ENCODE measurements at places on chromosomes 2 and 18. TPM values are rescaled to one million over a fixed set of nuclear protein-coding genes. Genes with fewer than 3 reads are reported as not detected.
A peak's percentile ranks its signal among the peaks of the same experiment; 100 is the strongest.

- no peak for DNase-seq
Measured at GRCh38 chr2:237577956-237578870, 11.8 kb downstream of the PRLH start.

- no peak for DNase-seq
Measured at GRCh38 chr2:141493936-141494335, 636.9 kb downstream of the LRP1B start.

GRCh38 chr2:31347750-31348149, 66.8 kb downstream of the XDH start:
- peak; percentile 87 for DNase-seq

DNA sequence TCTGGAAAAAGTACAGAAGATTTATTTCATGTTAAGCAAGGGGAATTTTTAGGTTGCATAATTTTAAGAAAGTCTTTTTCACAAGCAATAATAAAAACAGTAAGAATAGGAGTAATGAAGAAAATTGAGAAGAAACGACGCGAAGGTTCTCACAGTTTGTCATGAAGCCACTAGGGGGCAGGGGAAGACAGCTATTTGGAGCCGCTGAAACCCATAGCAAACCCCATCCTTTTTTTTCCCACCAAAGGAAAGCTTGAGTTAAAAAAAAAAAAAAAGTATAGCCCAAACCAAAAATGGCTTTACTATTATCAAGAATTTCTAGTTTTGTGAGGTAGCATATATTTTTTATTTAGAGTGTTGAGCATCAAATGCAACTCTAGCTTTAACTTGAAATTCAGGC, 300.9 kb downstream of the PHLPP1 start:
- DNase-seq = peak; percentile 82

DNA sequence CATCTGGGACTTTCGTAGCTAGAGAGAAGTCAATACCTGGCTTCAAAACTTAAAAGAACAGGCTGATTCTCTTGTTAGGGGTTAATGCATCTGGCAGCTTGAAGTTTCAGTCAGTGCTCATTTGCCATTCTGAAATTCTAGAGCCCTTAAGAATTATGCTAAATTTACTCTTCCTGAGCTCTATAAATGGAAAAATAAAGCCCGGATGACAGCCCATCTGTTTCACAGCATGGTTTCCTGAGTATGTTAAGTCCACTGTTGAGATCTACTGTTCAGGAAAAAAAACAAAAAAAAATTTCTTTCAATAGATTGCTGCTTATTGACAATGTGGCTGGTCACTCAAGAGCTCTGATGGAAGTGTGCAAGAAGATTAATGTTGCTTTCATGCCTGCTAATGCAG, 101.3 kb upstream of the RPE start:
- DNase-seq = no peak

DNA sequence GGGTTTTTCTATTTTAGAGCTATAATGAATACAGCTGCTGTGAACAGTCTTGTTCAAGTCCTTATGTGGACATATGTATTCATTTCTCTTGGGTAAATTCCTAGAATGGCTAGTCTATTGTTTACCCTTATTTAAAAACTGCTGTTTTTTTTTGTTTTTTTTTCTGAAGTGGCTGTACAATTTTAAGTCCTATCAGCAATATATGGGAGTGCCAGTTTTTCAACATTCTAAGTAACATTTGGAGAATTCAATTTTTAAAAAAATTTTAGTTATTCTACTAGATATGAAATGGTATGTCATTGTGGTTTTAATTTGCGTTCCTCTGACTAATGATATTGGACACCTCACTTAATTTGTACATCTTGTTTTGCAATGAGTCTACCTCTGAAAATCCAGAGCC, 349.7 kb downstream of the SATB2 start:
- DNase-seq = peak; percentile 32

DNA sequence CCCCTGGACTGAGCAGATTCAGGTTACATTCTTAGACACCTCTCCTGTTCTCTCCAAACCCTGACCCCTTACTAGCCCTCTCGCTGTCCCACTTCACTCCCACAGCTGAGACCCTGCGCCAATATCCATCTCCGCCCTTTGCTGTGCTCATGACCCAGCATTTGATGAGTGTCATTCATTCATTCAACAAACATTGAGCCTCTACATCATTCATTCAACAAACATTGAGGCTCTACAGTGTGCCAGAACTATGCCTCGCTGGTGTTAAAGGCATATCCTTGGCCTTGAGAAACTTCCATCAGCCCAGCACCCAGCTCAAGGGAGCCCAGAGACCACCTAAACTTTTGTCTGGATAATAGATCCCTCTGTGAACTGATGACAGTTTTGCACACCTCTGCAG, 41.9 kb upstream of the MRPL33 start:
- DNase-seq = no peak

DNA sequence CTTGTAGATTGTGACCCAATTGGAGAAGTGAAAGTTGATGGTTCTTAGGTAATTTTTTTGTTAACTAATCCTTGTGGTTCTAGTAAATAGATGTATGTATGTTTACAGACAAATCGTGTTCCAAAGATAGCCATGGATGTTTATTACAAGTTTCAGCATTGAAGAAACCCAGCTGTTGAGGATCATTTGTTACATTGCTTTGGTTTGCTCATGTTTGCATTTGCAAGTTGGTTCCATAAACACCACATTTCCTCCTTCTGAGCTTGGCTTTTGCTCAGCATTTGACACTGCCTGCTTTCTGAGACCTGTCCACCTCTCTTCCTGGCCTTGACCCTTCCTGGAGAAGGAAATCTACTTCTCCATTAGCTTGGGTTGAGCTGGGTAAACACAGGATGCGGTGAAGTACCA, 1.8 kb upstream of the CCDC68 start:
- no peak for DNase-seq

DNA sequence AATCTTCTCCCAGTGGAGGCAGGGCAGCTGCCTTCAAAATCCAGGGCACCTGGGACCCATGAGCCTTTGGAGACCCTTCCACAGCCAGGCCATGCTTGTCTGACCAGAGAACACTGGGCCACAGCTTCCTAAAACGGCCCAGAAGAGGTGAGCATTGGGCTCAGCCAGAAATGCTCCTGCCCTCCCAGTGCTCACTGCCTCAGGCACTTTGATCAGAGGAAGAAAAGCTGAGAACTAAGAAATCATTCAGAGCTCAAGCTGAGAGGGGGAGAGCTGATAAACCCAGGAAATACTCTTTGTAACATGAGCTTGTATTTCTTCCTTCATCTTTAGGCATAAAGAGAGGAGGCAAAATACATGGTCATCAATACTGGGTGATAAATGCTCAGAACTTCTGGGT, 365.5 kb upstream of the KLHL29 start:
- DNase-seq = no peak

DNA sequence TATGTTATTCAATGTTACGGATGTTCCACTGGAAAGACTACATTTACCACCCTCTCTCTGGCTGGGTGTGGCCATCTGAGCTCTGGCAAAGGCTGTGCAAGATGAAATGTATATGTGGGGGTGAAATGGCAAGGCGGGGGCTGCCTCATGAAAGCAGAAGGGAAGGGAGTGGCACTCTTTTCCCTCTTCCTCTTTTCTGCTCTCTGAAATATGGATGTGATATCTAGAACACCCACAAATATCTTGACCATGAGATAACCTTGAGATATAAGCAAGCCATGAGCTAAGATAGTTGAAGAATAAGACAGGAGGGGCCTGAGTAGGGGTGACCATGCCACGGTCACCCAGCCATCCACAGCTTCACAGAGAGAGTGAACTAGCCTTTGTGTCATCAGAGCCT, 367.8 kb upstream of the ID2 start:
- no peak for DNase-seq

The LAMA3 gene
- 1.9 TPM for total RNA-seq

GRCh38 chr18:76686737-76687231, 135.6 kb upstream of the ZNF236 start:
- DNase-seq = peak; percentile 78

DNA sequence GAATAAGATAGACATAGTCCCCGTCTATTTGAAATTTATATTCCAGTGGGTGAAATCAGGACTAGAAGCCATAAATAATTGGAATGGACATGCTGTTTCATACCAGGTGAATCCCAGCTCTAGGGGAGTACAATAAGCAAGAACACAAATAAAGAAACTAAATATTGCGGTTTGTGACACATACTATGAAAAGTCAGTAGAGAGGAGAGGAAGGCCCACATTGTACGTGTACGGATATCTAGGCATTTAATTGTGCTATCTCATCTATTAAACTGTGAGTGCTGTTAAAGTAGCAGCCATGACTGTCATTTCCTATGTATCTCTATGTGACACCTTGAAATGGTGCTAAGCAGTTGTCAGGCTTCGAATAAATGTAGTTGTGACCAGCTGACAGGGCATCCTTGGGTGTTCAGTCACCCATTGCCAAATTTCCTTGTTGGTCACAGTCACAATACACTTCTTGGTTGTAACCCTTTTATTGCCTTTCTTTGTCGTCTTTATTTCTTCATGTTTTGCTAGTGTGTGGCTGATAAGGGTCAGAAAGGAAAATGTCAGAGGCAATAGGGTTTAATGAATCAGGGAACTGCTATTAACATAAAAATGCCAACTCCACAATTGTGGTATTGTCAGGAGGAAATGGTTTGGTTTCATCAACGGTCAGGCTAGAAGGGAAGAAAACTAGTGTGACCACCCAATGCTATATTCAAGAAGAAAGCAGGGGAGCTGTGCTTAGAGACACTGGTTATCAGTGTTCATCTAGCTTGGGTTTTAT, 31.5 kb downstream of the CPO start:
- no peak for DNase-seq

DNA sequence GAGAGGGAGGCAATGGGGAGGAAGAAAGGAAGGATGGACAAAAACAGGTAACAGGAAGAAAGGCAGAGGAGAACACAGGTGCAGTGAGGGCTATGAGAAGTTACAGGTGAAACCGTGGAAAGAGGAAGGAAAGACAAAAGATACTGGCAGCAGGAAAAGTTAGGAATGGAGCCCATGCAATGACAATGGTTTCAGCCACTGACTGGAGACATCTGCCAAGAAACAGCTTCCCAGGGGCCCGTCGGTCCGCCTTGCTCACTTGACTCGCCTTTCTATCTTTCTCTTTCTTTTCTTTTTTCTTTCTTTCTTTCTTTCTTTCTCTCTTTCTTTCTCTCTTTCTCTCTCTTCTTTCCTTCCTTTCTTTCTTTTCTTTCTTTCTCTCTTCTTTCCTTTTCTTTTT, 37.5 kb downstream of the ST8SIA5 start:
- peak; percentile 20 for DNase-seq

- no peak for DNase-seq
Measured at GRCh38 chr18:63534615-63535014, 7.6 kb upstream of the SERPINB12 start.

- peak; percentile 73 for DNase-seq
Measured at GRCh38 chr18:80109676-80110078, 615 bp downstream of the ADNP2 start.
